Inflammatory macrophage treated with lipopolysaccharide for 4 hours (primary cell): ENCODE measurements at places on chromosomes 2 and 18.
A peak's percentile ranks its signal among the peaks of the same experiment; 100 is the strongest.

DNA sequence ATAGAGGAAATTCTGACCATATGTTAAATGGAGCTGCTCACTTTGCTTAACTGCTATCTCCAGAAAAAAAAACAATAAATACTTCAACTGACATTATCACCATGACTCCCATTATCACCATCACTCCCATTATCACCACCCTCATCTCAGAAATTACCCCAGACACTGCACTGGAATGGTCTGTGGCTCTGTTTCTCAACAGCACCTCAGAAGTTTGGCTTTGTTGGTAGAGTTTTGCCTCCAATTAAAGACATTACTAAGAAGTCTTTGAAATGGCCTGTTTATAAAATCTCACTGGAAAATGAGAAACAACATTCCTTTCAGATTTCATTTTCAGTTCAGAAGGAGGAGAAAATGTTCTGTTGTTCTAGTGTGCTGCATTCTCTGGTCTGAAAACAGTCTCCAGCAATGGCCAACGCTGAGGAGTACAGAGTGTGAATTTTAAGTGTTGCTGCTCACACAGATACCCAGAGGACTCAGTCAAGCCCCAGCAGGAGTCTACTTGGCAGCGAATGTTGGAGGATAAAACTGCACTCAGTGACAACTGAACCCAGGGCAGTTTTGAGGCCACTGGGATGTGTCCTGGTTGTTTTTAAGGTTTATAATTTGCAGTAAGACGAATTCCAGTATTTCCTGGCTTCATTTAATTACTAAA, 364.5 kb upstream of the CDH2 start:
- no peak for DNase-seq

- peak; percentile 66 for DNase-seq
These were observed 31.1 kb downstream of the SIGLEC15 start for GRCh38 chr18:45856531-45856930.

GRCh38 chr2:217968023-217968422, 34.8 kb downstream of the TNS1 start:
- DNase-seq, result no peak

- no peak for DNase-seq
These were observed 246.9 kb upstream of the CYP26B1 start for GRCh38 chr2:72394541-72395070.

- DNase-seq, result peak; percentile 64
These were observed 13.7 kb upstream of the TET3 start for GRCh38 chr2:73970850-73971471.

GRCh38 chr2:104078431-104079157, 775.3 kb upstream of the POU3F3 start:
- DNase-seq, result no peak

DNA sequence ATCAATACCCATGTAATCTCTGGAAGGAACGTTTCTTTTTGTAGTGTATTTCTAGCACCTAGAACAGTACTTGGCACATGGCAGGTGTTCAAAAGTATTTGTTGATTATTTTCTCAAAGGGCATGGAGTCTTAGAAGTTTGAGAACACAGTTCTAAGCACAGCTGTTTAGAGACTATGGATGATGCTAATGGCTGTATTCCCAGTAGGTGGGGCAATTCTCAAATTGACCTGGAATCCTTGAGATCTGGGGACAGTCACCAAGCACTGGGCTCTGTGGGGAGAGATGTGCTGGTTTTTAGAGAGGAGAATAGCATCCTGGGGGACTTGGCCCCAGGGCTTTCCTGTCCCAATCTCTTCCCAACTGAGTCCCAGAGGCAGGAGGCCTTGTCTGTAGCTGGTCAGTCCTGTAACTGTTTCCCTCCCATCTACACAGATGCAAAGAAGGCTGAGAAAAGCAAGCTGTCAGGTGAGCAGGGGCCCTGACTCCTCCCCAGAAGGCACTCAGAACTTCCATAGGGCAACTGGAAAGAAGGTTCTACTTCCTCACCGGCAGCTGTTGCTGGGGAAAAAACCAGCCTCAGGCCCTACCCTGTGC, 17.5 kb upstream of the IL36G start:
- DNase-seq, result peak; percentile 30
